ENCODE measurements at places on chromosomes 4 and X. TPM values are rescaled to one million over a fixed set of nuclear protein-coding genes. Genes with fewer than 3 reads are reported as not detected.
A peak's percentile ranks its signal among the peaks of the same experiment; 100 is the strongest.

GRCh38 chr4:83783215-83783614 is 247.3 kb downstream of the GPAT3 start:
- no peak for DNase-seq

DNA sequence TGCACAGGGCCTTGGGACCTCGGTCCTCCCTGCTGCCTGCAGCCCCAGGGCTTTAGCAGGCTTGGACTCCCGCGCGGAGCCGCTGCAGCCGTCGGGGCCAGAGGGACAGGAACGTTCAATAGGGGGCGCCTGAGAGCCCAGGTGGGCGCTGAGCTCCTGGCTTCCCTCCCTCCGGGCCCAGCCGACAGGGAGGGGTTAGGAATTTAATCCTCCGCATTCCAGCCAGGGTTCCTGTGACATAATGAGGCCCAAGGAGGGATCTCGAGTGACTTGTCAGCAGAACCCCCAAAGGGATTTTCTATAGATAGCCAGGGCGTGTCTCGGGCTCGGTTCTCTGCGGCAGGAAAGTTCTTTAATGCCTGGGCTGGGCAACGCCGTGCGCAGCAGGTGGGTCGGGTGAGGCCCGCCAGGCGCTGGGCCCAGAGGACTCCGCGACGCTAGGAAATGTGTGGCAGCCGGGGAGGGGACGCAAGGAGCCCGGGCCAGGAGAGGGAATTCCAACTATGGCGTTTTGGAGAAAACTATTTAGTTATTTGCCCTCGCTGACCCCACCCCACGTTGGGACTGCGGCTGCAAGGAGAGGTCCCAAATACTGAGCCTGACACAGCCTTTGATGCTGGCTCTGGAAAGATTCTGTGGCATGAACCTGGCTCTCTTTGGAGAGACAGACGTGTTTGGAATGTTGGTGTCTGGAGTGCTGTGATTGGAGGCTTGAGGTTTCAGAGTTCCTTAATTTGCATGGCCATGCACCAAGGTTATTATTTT is 285.2 kb upstream of the GATB start:
- DNase-seq: no peak

DNA sequence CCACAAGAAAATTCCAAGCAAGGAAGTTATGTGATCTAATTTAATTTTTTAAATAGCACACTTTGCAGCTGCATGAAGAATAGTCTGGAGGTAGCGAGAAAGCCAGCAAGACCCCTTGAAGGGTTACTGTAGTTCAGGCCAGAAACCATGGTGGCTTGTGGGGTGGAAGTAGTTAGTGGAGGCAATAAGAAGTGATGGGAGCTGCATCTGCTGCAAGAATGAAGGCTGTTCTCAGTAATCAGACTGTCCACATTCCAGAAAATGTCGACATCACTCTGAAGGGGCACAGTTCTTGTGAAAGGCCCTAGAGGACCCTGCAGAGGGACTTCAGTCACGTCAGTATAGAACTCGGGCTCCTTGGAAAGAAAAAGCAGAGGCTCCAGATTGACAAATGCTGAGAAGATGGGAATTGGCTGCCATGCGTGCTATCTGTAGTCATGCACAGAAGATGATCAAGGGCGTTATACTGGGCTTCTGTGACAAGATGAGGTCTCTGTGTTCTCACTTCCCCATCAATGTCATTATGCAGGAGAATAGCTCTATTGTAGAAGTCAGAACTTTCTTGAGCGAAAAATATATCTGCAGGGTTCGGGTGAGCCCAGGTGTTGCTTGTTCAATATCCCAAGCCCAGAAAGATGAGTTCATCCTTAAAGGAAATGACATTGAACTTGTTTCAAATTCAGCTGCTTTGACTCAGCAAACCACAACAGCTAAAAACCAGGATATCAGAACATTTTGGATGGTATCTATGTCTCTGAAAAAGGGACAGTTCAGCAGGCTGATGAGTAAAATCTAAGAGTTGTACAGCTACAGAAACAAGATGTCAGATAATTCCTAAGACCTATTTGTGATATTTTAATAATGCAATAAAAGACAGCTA is 254.2 kb downstream of the CBR4 start:
- DNase-seq: no peak

- no peak for DNase-seq
These were observed 39.3 kb upstream of the TADA2B start for GRCh38 chr4:7003879-7004240.

- no peak for DNase-seq
These were observed 84.7 kb upstream of the RPA4 start for GRCh38 chrX:96798982-96799381.

- no peak for DNase-seq
These were observed 40.4 kb downstream of the COL4A6 start for GRCh38 chrX:108397627-108398391.

GRCh38 chrX:136214551-136214950 is 36.6 kb downstream of the MAP7D3 start:
- peak; percentile 37 for DNase-seq

DNA sequence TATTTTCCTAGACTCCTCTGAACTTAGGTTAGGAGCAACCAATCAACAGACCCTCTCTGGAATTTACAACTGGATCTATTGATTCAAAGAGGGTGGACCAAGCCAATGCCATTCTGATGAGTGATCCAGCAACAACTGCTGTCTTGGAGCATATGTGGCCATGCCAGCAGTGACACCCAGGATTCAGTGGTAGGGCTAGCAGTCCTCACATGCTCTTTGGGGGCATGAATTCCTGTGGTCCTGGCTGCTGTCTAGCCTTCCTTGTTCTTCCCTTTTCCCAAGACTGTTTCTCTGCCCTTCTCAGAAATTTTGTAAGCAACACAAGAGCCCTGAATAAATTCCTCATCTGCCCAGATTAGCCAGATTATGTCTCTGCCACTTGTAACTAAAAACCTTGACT is 61.5 kb upstream of the GATB start:
- no peak for DNase-seq

- no peak for DNase-seq
These were observed at the start of gene IL9R for GRCh38 chrX:155997436-155997835. Gene IL9R (plus strand): TSS chrX:155997696. CDS start chrX:155997760, 64 bp downstream.

Gene ADGRG4
- polyA plus RNA-seq: not detected

Gene GDPD2
- polyA plus RNA-seq: not detected

Gene NDST4
- polyA plus RNA-seq: not detected

Gene GPRASP1
- polyA plus RNA-seq: 2.2 TPM

Gene SLC2A9
- polyA plus RNA-seq: 2.4 TPM
